CD4-positive, alpha-beta memory T cell (primary cell): ENCODE measurements at places on chromosomes 2 and 18. TPM values are rescaled to one million over a fixed set of nuclear protein-coding genes. Genes with fewer than 3 reads are reported as not detected.

DNA sequence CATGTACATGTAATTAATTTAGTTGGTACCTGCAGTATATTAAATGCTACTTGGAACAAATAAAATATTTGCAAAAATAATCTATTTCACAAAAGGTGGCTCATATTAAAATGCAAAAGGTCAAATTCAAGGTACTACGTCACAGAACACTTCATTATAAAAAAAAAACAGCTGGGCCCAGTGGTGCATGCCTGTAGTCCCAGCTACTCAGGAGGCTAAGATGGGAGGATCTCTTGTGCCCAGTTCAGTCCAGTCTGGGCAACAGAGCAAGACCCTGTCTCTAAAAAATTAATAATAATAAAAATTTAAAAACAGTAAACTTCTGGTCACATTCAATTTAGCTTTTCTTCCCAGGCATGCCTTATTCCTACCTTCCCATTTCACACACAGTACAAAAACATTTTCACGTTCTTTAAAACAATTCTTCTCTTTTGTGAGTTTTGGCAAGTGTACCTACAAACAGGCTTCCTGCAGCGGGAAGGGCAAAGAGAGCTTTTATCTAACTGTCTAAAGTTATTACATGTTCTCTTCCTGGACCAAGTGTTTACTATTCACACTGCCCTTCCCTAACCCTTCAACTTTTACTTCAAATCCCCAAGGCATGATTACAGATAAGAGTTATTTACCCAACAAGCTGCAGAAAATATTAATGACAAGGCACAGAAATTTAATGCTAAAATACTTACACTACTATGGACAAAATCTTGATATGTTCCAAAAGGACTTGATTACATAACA, 10.7 kb downstream of the BAZ2B start:
- no peak overlapping the region for H3K4me3 ChIP-seq
- no peak for DNase-seq
- H3K27ac ChIP-seq = no peak overlapping the region
- no peaks in the 10 kb centered on the region for H3K4me1 ChIP-seq
- H3K36me3 ChIP-seq = no peaks in the 10 kb centered on the region

- peak overlapping the region; percentile 76 for H3K4me3 ChIP-seq
- H3K27me3 ChIP-seq = no peaks in the 10 kb centered on the region
- H3K36me3 ChIP-seq = no peaks in the 10 kb centered on the region
These were observed 592 bp downstream of the ME2 start for GRCh38 chr18:50879302-50880118.

Gene FSIP2
- total RNA-seq = 0.36 TPM

Gene RNF125
- total RNA-seq = 40.3 TPM

Gene TMEM200C
- not detected for total RNA-seq
